ENCODE measurements at places on chromosomes 1 and 21.

- no peak for DNase-seq
Measured at GRCh38 chr1:115783311-115783710, 14.8 kb upstream of the CASQ2 start.

DNA sequence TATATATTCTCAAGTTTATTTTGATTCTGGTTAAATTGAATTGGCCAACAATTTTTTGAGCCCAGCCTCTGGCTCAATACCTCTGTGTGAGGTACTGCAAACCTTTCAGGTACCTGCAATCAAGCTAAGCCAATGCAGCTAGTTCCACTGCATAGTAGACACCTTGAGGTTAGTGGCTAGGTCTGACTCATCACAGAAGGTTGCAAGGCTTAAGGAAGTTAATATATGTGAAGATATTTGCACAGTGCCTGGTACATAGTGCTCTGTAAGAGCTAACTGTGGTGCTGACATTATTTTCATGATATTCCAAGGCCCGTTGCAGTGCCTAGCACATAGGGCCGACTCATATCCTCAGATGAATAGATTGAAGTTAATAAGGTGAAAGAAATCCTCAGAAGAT lies 330.5 kb upstream of the KAZN start:
- DNase-seq = no peak

GRCh38 chr1:234624724-234625117 lies 14.7 kb upstream of the IRF2BP2 start:
- DNase-seq = no peak

GRCh38 chr1:63321066-63321784 lies 1.1 kb upstream of the FOXD3 start:
- DNase-seq = no peak

- DNase-seq = no peak
Measured at GRCh38 chr1:176801514-176802020, 338.6 kb downstream of the PAPPA2 start.

DNA sequence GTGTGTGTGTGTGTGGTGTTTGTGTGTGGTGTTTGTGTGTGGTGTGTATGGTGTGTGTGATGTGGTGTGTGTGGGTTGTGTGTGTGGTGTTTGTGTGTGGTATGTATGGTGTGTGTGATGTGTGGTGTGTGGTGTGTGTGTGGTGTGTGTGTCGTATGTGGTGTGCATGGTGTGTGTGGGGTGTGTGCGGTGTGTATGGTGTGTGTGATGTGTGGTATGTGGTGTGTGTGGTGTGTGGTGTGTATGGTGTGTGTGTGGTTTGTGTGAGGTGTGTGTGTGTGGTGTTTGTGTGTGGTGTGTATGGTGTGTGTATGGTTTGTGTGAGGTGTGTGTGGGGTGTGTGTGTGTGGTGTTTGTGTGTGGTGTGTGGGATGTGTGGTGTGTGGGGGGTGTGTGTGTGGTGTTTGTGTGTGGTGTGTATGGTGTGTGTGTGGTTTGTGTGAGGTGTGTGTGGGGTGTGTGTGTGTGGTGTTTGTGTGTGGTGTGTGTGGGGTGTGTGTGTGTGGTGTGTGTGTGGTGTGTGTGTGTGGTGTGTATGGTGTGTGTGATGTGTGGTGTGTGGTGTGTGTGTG lies 106.2 kb upstream of the ADAR start:
- DNase-seq = no peak

GRCh38 chr1:198889101-198889500 lies 250.3 kb downstream of the PTPRC start:
- DNase-seq = no peak

- DNase-seq = no peak
Measured at GRCh38 chr1:96309783-96310182, 411.8 kb upstream of the PTBP2 start.

DNA sequence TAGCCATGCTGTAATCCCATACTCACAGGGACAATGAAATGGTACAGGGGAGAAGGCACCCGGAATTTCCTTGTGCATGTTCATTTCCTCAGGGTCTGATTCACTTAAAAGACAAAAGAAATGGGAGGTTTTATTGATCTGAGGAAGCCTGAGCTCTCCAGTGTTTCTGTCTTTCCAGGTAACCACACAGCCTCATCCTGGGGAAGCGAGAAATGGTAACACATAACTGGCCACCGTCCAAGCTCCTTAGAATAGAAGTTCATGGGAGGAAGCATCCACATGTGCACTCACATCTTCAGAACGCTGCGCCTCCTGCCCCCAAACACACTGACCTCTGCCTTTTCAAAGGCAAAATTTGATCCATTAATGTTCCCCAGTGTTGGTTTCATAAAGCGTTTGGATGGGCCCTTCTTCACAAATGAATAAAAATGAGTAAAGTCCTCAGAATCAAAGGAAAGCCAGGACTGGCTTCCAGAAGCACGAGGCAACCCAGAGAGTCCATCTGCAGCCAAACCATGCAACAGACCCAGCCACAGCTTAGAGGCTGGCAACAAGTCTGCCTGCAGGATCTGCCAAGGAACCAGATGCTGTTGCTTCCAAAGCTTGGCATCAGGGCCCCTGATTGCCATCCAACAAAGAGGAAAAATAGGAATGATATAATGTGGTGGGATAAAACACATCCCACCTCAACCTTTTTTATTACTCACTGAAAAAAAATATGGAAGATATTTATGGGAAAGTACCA lies 120.3 kb downstream of the ZBTB18 start:
- no peak for DNase-seq

- DNase-seq = no peak
Measured at GRCh38 chr1:66733348-66734017, 18.8 kb upstream of the DYNLT5 start.

DNA sequence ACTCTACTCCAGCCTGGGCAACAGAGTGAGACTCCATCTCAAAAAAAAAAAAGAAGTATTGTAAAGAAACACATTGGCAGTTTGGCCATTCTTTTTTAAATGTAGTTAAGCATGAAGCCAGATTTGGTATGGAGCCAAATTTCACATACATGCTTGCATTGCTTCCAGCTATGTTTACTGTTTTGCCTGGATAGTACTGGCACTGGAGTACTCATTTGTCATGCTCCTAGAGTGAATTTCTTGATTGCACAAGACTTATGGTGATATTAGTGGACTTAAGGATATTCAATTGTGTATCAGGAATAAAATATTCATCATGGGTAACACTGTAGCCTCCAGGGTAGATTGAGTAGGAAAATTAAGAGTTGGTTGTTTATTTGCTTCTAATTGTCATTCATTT lies 24.5 kb upstream of the SLC9A1 start:
- DNase-seq = no peak

DNA sequence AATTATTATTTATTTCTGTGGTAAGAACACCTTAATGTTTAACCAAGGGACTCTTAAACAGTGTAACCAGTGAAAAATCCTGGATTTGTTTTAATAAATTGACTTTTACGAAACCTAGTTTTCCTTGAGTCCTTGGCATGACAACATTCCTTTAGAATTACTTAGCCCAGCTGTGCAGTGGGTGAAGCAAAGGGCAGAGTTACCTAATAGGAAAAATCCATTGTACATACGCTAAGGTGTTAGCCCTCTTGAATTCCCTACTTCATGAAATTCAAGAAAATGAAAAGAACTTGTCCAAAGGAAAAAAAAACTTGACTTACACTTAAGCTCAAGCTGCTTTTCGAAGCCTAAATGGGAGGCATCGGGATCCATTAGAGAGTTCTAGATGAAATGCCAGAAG lies 852.0 kb upstream of the ADAMTS5 start:
- DNase-seq = no peak

- DNase-seq = no peak
Measured at GRCh38 chr1:65114322-65114721, 33.7 kb upstream of the AK4 start.

DNA sequence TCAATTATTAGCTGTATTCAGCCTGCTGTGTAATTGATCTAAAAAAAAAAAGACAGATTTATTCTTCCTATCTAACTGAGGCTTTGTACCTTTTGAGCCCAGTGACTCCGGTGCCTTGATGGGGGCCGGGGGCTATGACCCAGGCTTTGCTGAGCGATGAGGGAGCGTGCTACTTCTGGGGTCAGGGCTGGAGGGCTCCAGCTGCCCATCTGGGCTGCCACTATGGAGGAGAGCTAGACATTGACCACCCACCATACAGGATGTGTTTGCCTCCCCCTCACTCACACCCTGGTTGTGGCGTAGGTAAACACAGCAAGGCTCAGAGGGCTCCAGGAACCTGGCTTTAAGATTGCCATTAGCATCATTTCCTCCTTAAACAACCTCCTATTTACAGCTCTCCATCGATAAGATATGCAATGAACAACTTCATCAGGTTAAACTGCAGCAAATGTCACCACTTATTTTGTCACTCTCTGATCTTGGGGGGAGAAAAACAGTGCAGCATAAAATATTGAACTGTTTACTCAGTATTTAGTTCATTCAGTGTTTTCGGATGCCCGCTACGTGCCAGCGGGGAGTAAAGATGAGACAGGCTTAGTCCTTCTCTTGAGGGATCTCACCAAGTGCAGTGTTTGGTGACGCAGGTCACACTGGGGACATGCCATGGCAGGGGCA lies 231.6 kb downstream of the KIF26B start:
- DNase-seq = no peak

GRCh38 chr1:115324649-115325420 lies 13.2 kb downstream of the NGF start:
- no peak for DNase-seq

DNA sequence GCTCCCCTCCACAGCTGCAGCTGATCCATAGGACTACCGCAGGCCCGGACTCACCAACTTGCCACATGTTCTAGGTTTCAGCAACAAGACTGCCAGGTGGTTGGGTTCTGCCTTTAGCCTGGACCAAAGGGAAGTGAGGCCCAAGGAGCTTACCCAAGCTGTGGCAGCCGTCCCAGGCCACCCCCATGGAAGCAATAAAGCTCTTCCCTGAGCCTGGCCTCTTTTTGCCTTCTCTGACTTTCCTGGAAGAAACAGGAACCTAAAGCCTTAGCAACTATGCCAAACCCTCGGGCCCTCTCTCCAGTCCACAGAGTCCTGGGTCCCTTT lies 2.7 kb upstream of the ARTN start:
- DNase-seq = no peak

Measured in CD4-positive, alpha-beta T cell treated with Interleukin-4 for 4 hours (primary cell).